Myocyte (in vitro differentiated cells): ENCODE measurements at places on chromosomes 6 and 20.

DNA sequence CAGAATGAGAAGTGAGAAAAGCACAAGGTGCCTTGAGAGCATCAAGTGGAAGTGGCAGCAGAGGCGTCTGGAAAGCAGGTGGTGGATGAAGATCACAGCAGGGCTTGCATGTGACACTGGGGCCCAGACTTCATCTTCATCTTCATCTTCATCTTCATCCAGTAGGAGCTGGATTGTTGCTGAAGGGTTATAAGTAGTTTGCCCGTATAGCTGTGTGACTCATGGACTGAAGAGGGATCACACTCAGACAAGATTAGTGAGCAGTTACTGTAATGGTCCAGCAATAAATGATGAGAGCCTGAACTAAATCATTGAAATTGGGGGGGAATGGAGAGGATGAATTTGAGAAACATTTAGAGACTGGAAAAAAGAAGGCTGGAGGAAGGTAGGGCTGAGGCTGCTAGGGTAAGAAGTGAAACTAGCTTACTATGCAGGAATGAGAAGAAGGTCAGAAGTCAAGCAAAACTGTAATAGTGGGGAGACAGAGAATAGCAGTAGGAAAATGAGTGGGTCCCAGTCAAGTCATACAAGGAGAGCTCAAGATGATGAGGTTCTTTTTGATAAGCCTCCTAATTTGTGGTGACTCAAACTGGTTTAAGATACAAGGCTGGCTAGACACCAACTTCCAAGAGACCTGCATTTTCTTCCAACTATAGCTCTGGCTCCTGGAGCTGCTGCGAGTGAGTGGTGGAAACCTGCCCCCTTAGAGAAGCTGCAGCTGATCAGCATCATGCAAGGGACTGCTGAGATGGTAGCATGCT is 92.3 kb upstream of the BEND6 start:
- DNase-seq, result peak; percentile 35

DNA sequence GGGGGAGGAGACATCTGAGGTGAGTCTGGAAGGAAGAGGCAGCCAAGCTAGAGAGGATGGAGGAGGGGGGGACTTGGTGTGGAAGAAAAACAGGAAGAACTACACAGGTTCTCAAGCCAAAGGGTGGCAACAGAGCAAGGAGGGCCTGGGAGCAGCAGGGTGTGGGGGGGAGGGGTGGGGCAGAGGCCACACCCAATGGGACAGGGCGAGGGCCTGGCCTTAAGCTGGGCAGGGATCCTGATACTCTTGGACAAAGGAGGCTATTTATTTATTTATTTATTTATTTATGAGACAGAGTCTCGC is 359.0 kb downstream of the ZFAND3 start:
- DNase-seq, result no peak

GRCh38 chr6:80535914-80536565 is 429.6 kb downstream of the BCKDHB start:
- no peak for DNase-seq

DNA sequence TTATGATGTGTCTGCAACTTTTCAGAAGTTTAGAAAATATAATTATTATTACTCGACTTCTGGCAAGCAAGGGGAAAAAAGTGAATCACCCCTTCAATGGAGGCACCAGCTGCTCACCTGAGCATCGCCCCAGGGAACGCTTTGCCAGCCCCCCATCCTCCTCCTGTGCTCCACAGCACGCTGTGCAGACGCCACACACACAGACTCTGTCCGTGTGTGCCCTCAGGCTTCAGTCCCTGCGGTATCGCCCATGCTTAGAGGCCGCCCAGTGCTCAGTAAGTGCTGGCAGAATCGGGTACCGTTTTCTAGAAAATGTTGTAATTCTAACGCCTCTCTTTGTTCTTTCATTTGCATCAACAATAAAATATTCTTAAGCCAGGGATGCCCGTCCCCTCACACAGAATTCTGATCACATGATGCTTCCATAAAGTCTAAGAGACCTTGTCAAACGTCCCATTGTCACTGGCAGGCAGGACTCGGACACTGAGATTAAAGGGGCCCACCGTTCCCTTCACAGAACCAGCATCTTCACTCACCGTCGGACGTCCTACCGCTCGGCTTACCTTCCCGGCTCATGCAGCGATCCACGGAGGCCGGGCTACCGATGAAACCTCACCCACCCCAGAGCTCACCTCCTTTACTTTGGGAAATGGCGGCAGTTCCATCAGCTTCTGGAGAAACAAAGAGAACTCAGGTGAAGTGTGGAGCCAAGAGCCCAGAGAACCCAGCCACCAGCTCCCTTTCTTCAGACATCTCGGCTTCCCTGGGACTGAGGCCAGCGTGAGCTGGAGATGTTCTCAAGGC is 105.5 kb downstream of the DLL1 start:
- DNase-seq, result no peak

- DNase-seq, result no peak
Observed at GRCh38 chr20:36686944-36687343, 40.9 kb upstream of the SLA2 start.
